ENCODE measurements at places on chromosomes 6 and 20.

DNA sequence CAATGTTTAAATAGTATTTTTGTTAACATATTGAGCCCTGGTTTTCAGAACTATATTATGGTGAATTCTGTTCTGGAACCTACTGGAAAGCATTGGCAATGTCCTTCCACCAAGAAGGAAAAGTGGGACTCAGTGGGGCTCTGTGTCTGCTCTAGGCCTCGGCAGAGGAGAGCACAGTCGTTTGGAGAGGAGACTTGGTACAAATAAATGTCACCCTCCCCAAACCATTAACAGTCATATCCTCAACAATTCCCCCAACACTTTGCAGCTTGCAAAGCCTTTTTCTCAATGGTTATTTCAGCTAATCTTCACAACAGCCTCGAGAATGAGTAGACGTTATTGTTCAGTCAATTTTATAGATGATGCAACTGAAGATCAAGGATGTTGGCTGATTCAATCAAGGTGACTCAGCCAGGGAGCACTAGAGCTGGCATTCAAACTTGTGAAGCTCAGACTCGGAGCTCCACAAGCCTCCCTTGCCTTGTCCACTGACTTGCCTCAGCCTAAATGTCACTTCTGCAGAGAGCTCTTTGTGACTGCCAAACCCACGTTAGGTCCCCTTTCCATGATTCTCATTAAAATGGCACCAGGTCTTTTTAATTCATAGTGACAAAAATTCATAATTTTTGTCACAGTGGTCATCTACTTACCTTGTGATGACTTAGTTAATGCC is 60.6 kb downstream of the TOX2 start:
- no peak for DNase-seq

DNA sequence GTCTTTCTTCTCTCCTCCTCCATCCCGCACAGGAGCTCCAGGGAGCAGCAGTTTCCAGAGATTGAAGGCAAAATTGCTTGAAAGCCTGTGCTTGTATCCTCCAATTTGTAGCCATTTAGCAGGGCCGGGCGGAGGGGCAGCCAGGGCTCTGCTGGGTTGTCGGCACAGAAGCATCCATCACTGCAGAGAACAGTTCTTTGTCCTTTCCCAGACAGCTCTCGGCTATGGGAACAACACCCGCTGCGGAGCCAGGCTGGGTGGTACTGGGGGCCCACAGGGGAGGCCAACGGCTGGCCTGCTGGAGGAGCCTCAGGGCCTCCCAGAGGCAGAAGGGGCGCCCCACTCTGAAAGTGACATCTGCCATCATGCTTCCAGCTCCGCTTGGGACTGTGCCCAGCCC is 7.8 kb downstream of the HRH3 start:
- no peak for DNase-seq

GRCh38 chr20:24892522-24892921 is 56.5 kb upstream of the CST7 start:
- no peak for DNase-seq

DNA sequence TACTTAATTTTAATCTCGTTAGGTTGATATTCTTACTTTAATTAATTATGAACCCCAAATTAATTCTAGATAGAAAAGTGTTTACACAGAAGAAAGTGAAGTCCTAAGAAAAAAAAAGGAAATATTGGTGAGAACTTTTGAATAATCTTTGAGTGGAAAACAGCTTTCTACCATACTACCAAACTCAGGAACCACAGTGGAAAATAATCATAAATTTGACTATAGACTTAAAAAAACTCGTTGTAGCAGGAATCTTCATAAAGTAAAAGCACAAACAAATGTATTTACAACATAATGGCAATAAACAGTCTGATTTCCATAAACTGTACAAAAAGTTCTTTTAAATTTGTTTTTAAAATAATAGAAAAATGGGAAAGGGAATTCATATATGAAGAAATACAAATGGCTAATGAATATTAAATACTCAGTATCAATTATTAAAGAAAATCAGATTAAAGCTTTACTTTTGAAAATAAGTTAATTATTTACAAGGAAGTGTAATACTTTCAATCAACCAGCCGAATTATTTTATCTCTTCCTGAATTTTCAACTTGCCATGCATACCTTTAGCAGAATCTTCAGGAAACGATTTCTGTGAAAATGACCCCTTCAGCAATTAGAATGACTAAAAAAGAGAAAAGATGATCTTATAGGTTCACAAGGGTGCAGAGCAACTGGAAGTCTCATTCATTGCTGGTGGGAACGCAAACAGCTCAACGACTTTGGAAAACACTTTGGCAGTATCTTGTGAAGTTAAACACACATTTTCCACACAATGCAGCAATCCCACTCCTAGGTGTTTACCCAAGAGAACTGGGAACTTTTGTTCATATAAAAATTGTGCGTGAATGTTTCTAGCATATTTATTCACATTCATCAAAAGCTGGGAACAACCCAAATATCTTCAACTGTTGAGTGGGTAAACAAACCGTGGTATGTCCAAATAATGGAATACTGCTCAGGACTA is 38.5 kb upstream of the BMP6 start:
- DNase-seq: no peak

GRCh38 chr6:68975064-68975463 is 340.0 kb downstream of the ADGRB3 start:
- no peak for DNase-seq

DNA sequence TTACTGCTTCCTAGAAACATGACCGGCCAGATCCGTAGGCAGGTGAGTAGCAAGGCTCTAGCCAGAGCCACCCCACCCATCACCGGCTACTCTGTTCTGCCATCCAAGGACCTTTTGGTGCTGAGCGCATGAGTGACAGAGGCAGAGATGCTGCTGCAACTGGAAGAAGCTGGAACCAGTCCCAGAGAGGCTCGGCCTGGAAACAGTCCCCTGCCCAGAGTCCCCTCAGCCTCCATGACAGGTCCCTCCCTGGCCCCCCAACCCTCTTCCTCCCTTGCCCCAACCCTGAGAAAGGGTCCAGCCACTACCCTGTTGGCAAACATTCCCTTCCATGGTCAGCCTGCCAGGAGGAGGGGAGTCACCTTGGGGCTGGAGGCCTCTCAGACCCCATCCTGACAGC is 31.9 kb downstream of the BPIFB4 start:
- no peak for DNase-seq

- DNase-seq: no peak
Measured at GRCh38 chr20:51535075-51535386, 7.5 kb downstream of the NFATC2 start.

- no peak for DNase-seq
Measured at GRCh38 chr6:82954937-82955577, 110.6 kb downstream of the UBE3D start.

- no peak for DNase-seq
Measured at GRCh38 chr6:34416877-34417371, 8.9 kb downstream of the RPS10 start.

DNA sequence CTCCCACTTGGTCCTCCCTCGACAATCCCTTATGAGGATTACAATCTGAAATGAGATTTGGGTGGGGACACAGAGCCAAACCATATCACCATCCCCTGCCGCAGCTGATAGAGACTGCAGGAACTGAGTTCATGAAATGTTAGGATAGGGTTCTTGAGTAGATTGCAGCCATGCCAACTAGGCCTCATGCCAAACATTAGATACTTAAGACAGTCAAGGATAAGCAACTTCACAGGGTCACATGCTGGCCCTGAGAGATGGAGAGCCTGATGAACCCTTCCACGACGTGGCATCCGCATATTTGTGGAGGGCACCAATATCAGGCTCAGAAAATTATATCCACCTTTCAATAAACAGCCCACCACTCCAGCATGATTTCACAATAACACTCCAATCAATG is 121.3 kb downstream of the ALDH8A1 start:
- DNase-seq: no peak

GRCh38 chr20:20824924-20825584 is 112.6 kb upstream of the RALGAPA2 start:
- peak; percentile 44 for DNase-seq

GRCh38 chr6:15916581-15916980 is 212.3 kb upstream of the MYLIP start:
- no peak for DNase-seq

DNA sequence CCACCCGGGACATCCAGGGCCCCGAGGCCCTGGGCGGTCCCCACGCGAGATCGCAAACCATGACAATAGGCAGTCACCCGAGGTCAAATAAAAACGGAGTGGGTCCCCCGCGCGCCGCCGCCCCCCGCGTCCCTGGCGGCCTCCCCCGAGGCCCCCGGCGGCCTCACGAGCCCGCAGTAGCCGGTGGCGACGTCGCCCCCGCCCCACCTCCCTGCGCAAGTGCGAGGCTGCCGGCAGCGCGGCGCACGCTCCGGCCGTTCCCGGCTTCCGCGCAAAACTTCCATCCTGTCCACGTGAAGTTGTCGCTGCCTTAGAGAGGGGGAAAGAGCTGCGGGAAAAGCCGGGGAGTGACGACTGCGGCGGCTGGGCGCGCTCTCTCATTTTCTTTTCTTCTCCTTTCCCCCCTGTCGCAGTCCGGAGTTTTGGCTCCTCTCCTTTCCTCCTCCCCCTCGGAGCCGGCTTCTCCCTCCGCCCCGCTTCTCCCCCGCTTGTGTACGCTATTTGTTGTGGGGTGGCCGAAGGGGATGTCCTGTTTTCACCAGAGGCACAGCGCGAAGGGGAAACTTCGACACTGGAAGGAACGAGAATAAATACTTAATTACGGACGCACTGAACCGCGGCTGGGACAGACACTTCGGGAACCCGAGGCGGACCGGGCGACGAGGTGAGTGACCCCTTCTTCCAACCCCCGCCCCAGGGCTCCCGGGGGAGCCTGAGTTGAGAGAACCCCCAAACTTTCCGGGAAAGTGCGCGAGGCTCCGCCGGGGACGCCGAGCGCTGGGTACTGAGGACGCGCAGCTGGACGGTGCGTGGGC is at the start of gene EYA4:
Gene EYA4 (plus strand): TSS at position 272 of the 815 bp plus-strand sequence. CDS start 33,424 bp downstream, outside the sequence.
- DNase-seq: no peak
